ENCODE measurements at places on chromosomes 6 and 20. TPM values are rescaled to one million over a fixed set of nuclear protein-coding genes. Genes with fewer than 3 reads are reported as not detected.

The EFCAB8 gene
- total RNA-seq, result under 0.01 TPM

The SEL1L2 gene
- total RNA-seq, result not detected

The SAMD3 gene
- not detected for total RNA-seq

The FARS2 gene
- 22.4 TPM for total RNA-seq

The DIDO1 gene
- 31.6 TPM for total RNA-seq

The MICA gene
- 47.6 TPM for total RNA-seq

The USP49 gene
- 1.5 TPM for total RNA-seq

The BPI gene
- not detected for total RNA-seq

The CLDN20 gene
- not detected for total RNA-seq

Measured in bronchial epithelial cell (primary cell).